ENCODE measurements at places on chromosomes 16 and 17.

- no peak for DNase-seq
Observed at GRCh38 chr17:45138911-45139532, 3.5 kb downstream of the ACBD4 start.

DNA sequence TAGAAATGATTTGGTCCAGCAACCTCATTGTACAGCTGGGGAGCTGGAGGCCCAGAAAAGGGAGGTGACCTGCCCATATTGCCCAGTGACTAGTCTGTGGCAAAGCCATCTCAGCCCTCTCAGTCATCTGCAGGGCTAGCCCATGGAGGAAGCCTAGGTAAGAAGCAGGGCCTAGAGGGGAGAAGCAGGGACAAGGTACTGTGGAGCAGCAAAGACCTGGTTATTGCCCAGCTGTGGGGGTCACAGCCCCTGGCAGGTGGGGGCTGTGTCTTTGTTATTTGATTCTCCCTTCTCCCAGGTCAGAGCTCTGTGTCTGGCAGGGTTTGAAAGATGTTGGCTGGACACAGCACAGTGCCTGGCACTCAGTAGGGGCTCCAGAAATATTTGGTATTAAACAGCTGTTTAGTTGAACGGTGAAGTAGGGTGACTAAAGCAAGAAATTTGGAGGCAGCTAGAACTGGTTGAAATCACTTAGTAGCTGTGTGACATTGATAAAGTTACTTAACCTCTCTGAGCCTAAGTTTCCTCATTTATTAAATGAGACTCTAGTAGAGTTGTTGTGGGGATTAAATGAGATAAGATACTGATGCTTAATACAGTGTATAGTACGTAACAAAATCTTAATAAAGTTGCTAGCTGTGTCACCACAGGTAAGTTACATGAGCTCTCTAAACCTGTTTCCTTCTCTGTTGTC lies 17.3 kb downstream of the CCR7 start:
- DNase-seq = no peak

GRCh38 chr17:76446449-76447231 lies 6.3 kb downstream of the UBE2O start:
- no peak for DNase-seq

- no peak for DNase-seq
Observed at GRCh38 chr17:48644159-48644558, 18.0 kb upstream of the HOXB9 start.

- peak; percentile 81 for DNase-seq
Observed at GRCh38 chr16:29029168-29029994, 44.5 kb downstream of the LAT start.

GRCh38 chr17:18326039-18326438 lies 10.9 kb downstream of the SMCR8 start:
- no peak for DNase-seq

GRCh38 chr16:86541560-86541959 lies 13.5 kb downstream of the MTHFSD start:
- no peak for DNase-seq

- DNase-seq = no peak
Observed at GRCh38 chr16:48948911-48949310, 332.7 kb downstream of the CBLN1 start.

DNA sequence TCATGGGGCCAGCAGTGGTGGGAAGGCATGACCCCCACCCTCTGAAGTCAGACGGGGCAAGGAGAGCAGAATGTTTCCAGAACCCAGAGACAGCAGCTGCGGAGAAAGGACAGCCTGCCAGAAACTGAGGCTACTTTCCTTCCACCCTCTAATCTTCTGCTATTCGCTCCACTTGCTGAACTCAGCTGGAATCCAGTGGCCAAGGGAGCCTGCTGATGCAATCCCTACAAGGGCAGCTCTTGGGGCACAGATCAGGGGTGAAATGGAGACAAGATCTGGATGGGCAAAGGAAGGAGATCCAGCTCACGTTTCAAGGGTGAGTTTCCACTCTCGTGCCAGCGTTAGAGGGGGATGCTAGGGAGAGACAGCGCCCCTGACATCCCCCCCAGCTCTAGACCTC lies 479.1 kb downstream of the SLC39A11 start:
- DNase-seq = no peak

DNA sequence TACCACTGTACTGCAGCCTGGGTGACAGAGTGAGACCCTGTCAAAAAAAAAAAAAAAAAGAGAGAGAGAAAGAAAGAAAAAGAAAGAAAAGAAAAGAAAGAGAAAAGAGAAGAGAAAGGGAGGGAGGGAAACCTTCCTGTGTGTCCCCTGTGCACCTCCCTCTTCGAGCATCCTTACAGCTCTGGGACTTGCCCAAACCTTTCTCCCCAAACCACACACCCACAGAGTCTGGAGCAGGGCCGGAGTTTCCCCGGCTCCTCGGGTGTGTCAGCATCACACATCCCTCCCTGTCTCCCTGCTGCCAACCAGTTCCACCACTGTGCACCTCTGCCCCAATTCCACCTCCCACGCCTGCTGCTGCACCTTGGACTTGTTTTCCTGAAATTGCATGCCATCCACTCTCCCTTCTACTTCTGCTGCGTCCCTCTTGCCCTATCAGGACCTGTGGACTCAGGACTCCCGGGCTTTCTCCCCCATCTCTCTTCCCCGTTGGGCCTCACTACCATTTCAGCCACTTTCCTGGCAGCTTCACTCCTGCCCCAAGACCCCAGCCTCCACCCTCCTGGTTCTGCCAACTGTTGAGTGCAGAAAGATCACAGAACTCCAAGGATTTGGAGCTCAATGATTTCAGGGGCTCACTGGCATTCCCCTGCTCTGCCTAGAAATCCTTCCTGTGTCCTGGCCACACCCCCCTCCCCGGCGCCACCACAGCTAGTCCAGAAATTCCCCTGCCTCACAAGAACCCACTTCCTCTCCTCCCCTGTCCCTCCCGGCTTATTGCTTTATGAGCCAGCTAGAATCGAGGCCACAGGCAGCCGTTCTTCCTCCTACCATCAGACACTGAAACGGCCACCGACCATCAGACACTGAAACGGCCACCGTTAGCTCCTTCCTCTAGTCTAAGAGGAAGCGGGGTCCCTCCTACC lies 3.7 kb upstream of the CDK3 start:
- DNase-seq = peak; percentile 25

DNA sequence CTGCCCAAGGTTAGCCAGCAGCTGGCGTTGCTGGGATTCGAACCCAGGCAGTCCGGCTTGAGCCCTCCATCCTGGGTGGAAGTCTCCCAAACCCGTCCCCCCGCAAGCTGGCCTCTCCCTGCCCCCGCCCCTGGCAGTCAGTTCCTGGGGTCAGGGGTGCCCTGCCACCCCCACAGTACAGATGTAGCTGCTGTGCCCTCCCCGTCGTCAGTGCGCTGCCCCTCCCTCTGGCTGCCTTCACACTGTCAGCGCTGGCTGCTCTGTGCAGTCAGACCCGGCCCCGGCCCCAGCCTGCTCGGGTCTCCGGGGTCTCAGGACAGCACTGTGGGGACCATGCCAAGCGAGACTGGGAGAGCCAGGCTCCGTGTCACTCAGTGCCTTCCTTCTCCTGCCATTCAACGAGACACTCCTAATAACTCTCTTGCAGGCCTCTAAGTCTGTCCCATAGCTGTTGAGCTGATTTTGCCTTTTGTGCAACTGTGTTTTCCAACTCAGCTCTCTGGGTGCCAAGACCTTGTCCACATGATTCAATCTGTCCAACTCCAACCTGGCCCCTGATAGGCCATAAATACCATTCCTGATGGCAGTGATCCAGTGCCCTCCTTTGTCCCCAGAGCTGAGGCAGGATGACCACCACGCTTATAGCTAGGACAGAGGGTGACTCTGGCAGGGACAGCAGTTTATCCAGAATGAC lies 55.5 kb upstream of the IL34 start:
- no peak for DNase-seq

GRCh38 chr16:89669755-89670154 lies 12.1 kb downstream of the SPATA33 start:
- DNase-seq = no peak

DNA sequence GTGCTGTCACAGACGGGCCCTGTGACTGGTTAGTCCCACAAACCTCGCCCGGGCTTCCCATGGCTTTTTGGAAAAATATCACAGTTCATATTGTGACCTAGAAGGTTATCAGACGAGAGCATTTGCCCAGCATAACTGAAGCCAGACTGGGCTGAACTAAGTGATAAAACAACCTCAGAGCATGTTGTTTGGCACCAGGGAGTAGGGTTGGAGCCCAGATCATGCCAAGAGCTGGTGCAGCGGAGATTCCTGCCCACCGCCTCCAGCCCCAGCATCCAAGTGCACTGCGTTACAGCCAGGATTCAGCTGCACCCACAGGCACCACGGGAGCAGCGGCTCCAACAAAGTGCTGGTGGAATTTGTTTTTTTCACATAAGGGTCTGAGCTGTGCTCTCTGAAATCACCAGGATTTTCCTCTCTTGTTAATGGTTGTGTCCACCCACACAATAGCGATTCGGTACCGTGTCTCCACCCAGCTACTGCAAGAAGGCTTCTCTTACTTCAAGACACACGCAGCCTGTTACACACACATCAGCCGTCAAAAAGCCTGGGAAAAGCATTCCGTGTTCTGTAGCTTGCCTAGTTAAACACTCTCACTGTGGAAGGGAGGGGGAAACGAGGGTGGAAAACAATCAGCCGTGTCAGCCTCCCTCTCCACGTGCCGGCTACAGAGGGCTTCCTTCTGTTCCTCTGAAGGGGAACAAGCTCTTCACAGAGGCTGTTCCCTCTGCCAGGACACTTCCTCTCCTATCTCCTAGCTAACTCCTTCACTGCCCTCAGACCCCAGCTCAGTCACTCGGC lies 273.8 kb downstream of the C16orf95 start:
- no peak for DNase-seq

DNA sequence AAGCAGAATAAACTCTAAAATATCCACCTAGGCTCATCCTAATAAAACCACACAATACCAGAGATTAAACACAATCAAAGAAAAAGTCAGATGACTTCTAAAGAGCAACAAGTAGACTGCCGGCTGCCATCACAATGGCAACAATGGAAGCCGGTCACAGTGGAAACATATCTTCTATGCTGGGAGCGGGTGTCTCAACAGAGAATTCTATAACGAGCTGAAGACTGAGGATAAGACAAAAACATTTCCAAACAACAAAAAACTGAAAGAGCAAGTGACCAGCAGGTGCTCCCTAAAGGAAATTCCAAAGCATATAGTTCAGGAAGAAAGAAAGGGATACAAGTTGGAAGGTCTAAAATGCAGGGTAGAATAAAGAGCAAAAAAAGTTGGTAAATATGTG lies 8.9 kb downstream of the NSMCE1 start:
- DNase-seq = no peak

DNA sequence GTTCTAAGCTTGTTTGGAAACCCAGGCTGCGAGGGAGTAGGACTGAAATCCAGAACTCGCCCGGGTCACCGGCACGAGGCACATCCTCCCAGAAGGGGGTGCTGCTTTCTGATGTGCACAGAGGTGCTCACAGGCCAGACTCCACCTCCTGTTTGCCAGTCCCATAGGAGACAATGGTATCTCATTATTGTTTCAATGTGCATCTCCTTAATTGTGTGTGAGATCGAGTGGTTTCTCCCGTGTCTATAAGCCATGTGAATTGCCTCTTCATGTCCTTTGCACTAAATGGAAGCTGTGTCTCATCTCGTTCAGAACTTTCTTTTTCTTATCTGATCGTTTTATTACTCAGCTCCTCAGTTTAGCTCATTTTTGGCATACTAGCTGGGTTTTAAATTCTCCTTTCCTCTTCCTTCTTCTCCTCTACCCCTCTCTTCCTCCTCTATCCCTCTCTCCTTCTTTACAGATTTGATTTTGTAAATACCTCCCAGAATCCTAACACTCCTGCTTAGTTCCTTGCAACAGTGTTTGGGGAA lies 32.1 kb upstream of the PRKCB start:
- DNase-seq = peak; percentile 47

DNA sequence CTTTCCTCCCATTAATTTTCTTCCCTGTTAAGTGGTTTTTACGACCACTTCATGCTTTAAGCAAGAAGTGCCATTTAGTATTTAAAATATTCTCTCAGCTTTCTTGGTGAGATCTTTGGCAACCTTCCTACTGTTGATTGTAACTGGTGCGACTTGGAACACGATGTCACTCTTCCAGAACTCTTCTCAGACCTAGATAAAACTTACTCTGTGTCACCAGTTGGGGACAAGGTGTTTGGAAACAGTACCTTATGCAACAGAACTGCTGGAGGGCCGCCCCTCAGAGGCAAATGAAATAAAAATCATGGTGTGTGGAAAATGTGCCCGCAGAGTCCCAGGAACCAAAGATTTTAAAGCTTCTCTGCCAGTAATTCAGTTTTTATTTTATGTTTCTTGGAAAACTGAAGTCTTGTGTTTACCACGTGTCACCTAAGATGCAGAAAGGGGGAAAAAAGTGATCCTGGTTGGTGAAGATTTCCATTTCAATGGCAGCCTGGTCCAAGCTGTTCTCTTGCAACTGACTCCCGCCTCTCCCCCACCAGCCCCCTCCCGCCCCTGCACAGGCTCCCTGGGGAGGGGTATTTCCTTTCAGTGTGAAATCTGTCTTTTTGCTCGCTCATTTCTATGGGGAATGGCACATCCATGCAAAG lies 7.2 kb upstream of the HSD11B2 start:
- DNase-seq = no peak

DNA sequence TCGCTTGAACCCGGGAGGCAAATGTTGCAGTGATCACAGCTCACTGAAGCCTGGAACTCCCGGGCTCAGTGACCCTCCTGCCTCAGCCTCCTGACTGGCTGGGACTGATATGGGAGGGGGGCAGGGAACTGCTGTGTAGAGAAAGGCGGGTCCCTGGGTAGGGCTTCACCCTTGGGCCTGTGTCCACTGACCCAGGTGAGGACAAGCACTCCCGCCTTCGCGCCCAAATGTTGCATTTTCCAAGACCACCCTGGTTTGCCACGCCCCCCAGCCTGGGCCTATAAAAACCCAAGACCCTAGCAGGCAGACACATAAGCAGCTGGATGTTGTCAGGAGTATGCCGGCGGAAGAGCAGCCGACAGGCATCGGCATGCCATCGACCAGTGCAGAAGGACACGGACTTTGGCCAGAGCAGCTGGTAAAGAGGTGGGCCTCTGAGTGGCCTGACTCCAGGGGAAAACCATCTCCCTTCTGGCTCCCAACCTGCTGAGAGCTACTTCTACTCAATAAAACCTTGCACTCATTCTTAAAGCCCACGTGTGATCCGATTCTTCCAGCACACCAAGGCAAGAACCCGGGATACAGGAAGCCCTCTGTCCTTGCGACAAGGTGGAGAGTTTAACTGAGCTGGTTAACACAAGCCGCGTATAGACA lies 19.1 kb downstream of the SMYD4 start:
- no peak for DNase-seq

GRCh38 chr16:49057391-49057790 lies 224.2 kb downstream of the CBLN1 start:
- no peak for DNase-seq

DNA sequence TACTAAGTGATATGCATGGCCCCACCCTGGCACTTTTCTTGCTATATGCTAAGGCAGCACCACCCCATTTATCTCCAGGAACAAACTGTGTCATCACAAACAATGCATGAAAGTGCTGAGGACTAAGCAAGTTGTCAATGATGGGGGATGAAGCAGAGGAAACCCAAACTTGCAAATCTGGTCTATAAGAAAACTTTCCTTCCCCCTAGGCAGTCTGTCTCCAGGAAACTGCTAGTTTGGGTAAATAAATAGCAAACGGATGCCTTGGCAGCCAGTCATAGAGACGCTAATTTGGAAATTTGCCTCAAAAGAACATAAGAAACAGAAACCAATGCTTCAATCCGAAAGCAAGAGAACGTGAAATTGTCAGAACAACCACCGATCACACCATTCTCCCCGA lies 5.6 kb upstream of the HSBP1 start:
- no peak for DNase-seq
